ENCODE measurements at places on chromosomes 6 and 20.

DNA sequence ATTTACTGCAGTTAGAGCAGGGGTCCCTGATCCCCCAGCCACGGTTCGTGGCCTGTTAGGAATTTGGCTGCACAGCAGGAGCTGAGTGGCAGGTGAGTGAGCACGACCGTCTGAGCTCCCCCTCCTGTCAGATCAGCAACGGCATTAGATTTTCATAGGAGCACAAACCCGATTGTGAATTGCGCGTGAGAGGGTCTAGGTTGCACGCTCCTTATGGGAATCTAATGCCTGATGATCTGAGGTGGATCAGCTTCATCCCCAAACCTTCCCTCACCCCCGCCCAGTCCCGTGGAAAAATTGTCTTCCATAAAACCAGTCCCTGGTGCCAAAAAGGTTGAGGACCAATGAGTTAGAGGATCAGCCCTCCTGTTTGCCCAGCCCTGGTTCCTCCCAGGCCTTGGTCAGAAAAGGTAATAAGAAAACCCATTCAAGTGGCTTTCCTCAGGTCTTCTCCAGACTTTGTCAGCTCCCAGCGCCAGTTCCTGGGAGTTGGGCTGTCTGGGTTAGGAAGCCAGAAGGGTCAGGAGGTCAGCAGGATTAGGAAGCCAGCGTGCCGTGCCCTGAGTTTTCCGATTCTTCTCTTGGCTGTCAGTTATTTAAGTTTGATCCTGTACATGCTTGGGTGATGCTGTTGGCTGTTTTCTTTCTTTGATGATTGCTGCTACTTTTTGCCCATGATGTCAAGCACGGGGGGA, 139.9 kb upstream of the PMEPA1 start:
- DNase-seq, result no peak

DNA sequence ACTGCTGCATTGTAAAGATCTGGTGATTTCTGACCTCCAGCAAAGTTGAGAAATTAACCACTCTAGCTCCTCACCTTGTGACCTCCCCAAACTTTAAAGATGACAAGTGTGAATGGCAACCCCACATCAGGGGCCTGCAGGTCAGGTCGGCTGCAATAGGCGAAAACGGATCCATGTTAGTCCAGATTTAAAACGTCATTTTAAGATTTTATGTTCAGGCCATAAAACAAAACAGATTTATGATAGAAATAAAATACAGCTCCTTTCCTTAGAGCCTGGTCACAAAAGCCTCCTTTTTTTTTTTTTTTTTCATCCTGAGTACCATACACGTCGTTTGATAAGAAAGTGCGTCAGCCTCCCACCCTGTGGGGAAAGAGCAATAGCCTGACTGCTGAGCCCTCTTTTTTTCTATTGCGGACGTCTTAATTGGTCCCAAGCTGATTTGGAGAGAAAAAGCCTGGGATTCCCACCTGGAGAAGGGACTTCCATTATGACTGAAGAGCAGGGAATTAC, 519.2 kb upstream of the NOX3 start:
- DNase-seq, result no peak

DNA sequence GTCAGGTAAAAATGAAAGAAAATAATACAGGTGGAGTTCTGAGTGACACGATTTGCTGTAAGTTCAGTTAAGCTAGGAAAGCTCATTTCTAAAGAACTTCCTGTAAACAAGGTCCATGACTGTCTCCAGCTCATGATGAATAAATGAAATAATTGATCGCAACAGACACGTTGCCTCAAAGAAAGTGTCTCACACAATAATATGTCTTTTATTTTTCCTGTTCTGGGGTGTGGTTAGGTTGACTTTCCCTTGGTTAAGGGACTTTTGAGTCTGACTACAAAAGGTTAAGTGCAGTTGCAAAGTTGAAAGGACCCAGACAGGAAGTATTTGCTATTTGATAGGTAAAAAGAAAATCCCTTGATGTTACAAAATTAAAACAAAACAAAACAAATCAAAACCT, 304.2 kb upstream of the PRDM1 start:
- no peak for DNase-seq

GRCh38 chr6:304833-305370, 12.6 kb downstream of the DUSP22 start:
- no peak for DNase-seq

GRCh38 chr6:117206944-117207687, 58.2 kb upstream of the VGLL2 start:
- DNase-seq, result no peak

DNA sequence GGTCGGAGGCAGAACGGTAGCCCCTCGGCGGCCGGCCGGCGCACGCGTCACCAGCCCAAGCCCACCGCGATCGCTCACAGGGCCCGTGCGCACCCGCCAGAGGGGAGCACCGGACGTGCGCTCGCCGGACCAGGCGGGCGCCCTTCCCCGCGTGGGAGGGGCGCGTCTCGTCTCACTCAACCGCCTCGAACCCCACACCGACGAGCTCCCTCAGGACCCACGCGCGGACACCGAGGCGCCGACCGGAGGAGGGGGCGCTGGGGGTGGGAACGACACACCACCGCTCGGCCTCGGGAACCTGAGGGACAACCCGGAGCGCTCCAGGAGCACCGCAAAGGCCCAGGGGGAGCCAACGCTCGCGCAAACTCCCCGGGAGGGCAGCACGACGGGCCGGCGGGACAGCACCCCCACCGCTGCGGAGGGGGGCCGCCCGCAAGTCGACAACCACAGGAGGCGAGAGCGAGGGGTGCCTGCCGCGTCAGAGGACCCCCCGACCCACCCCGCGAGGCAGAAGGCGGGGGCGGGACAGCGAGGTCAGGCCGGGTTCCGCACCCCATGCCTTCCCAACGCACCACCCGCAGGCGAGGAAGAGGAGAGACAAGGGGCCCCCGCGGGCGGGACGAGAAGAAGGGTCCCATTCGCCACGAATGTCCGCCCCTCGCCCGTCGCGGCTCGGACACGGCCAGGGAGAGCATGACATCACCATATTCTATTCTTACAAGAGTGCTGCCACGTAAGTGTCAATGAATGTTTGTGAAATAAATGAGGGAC, 512.7 kb upstream of the ZNF337 start:
- DNase-seq, result no peak

- DNase-seq, result no peak
These were observed 312.7 kb downstream of the LAMA2 start for GRCh38 chr6:129195643-129196042.

DNA sequence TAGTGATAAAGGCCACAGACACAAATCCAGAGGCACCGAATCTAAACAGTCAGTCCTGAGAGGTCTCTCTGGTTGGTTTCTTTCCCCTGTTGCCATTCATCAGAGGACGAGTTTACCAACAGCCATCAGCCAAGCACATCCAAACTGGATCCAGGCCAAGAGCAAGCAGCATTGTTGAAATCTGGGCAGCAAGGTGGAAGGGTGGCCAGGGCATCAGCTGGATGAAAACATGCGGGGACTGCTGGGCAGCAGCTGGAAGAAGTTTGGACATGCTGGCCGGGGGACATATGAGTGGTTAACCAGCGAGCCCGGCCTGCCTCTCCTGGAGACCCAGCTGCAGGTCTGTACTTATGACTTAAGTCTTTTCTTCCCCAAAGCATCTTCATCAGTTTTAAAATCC, at the start of gene SMIM28:
Gene SMIM28, plus strand, starts transcription at position 62 of the 400 bp plus-strand sequence. Its CDS starts 168 bp downstream, at position 230.
- DNase-seq, result no peak

DNA sequence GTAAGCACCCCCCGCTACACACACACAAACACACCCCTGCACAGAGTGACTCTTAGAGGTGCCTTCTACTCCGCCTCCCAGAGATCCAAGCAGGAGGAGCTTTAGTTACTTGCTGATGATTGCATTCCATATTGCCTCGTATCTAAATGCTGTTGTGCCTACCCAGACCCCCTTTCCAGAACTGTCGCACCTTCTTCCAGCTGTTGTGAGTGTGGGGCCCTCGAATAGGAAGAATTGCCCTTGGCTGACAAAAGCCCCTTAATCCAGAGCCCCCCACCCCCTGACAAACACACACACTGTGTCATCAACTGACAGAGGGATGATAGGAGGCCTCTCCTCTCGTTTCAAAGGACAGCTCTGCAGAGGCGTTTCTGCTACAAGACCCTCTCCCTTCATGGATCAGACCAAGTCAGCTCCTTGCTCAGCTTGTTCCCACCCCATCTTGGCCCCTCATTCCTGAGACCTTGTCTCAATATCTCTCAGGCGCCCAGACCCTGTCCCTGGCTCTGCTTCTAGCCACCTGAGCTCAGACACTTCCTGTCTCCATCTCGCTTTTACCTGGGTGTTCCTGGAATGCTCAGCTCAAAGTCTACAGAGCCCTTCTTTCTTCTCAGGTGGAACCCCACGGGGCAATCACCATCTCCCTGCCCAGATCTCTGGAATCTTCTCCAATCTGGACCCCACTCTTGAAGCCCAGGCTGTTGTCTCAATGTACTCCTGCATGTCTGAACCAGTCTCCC, 4.0 kb upstream of the VSX1 start:
- DNase-seq, result no peak

GRCh38 chr6:168158213-168158979, 79.4 kb upstream of the FRMD1 start:
- no peak for DNase-seq

GRCh38 chr6:166659581-166659980, 32.5 kb upstream of the RPS6KA2 start:
- DNase-seq, result no peak

DNA sequence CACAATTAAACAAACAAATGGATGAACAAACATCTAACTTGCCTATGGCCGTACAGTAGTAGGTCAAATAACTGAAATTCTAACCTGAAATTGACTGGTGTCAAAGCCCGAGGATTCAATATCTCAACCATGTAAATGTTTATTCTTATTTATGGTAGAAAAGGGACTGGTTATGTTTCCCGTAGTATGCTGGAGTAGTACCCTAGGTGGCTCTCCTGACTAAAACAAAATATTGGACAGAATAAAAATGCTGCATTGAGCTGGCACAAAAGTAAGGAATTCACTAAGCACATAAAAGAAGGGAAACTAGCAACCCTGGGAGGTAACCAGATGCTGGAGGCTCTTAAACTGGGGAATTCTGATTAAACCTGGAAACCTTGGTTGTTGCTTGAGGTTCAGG, 117.1 kb upstream of the PREP start:
- no peak for DNase-seq

GRCh38 chr6:104973404-104973803, 16.5 kb downstream of the LIN28B start:
- DNase-seq, result no peak

GRCh38 chr6:141482796-141483597, 649.7 kb upstream of the GJE1 start:
- DNase-seq, result no peak

- no peak for DNase-seq
These were observed 27.6 kb downstream of the PRKN start for GRCh38 chr6:162699961-162700360.

GRCh38 chr6:35787266-35788218, 6.7 kb downstream of the CLPSL1 start:
- no peak for DNase-seq

DNA sequence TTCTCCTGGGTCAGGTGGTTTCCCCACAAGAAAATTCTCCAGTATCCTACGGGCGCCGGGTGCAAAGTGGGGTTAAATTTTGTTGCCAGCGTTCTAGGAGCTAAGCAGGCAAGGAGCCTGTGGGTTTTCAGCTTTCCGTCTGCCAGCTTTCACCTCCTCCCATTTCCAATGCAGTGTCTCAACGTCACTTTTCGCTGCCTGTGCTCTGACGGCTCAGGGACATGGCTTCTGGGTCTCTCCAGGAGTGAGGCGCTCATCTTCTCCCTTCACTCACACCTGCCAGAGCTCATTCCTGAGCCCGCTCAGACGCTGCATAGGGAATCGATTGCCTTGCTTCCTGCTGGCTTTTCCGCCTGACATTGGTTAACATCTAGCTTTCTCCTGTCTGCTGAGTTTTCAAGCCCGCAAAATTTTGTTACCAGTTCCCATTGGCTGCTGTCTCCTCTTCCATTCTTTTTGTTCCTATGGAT, 7.3 kb upstream of the NAA20 start:
- no peak for DNase-seq

GRCh38 chr20:51763965-51764602, 4.1 kb downstream of the ATP9A start:
- no peak for DNase-seq

DNA sequence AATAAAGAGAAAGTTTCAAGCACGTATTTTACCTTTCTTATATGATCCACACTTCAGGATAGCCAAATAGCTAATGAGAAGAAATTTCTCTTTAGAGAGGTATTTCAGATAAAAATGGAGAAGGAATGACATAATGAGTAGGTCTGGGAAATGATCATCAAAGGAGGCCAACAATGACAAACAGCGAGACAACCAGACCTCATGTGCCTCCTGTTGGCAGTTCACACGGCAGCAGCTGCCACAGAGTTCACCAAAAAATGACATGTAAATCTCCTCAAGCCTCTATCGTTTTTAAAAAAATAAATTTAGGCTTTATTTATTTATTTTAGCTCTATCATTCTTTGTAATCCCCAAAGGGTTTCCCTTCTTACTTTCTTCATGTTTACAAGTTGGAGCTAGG, 47.7 kb downstream of the SLC2A12 start:
- DNase-seq, result no peak

DNA sequence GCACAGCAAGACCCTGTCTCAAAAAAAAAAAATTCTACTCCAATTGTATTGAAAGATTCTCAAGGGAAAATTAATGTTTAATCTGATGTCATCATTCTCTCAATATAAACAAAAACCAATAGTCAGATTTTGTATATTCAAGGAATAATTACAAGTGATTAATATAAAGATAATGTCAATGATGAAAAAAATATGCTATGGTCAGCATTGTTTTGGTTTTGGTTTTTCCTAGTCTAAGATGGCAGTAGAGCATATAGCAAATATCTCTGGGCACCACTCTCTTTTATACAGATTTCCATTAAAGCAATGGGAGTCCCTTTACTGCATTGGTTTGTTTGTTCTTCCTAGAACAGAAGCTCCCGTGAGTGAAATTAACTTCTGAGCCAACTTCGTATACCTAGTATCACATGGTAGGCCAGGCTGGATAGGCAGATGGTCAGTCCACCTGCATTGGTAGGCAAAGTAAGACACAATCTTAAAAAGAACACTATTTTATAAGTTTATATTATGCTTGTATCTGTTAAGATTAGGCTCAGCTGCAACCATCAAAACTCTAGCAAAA, 523.8 kb upstream of the JARID2 start:
- DNase-seq, result no peak

- no peak for DNase-seq
These were observed 101.4 kb upstream of the FAM184A start for GRCh38 chr6:119179842-119180241.

GRCh38 chr20:2108987-2109386, 7.4 kb downstream of the STK35 start:
- no peak for DNase-seq

DNA sequence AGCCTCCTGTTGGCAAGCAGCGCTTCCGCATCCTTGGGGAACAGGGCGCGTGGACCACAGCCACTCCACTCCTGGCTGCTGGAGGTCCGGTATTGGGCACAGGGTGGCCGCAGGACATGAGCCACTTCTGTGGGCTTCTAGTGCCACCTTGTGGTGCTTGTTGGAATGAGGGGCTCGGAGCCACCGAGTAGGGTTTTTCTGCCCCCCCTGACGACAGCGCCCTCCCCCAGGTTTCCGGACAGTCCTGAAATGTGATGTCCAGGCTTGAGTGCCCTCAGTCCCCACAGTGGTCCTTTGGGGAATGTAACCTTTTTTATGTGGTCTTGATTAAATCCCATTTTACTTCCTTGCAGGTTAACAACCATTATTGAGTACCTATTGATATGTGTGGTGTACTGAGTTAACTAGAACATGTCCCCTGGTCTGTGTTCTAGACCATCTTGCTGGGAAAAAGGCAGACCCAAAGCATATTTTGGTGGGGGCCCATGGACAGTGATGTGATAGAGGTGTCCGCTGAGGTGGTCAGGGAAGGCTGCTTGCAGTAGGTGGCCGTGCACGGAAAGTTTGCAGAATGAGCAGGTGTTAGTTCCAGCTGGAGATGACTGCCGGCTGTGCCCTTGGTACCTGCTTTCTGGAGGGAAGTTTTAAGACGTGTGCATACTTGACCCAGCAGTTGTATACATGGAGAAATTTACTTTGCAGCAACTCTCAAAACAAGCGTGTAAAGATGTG, 70.0 kb downstream of the PTPN1 start:
- DNase-seq, result no peak

Data from cerebellar nuclear complex (tissue), 1 donor.